ENCODE measurements at places on chromosomes 12 and 14.

- peak; percentile 6 for DNase-seq
Observed at GRCh38 chr12:26651566-26652188, 181.3 kb downstream of the ITPR2 start.

- DNase-seq = no peak
Observed at GRCh38 chr14:66137081-66137480, 349.1 kb upstream of the CCDC196 start.

GRCh38 chr14:71204231-71204630, 297.0 kb downstream of the PCNX1 start:
- no peak for DNase-seq

DNA sequence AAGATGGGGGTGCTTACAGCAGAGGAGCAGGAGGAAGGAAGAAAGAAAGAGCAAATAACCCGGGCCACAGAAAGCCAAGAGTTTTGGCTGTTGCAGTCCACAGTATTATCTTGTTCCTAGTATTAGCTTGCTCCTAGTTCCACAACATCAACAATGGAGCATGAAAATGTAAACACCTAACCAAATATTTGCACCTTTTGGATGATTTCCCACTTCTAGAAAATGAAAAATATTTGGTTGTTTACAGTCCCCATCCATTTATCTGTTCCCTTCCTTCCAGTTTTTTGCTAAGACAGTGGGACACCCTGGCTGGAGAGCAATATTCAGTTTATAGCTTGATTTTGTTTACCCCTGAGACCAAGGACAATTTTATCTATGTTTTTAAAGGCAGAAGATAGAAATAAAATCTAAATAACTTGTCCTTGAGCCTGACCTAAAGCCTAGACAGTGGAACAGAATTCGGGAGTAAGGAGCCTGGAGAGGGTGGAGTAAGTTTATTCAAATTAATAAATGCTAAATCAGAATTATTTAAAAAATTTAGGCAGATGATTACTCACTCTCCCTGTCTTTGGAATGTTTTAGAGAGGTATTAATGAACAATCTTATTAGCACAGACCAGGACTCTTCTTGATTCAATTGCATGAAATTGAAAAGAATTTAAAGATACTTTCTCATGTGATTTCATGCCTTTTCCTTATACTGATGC, 51.6 kb downstream of the RESF1 start:
- no peak for DNase-seq

DNA sequence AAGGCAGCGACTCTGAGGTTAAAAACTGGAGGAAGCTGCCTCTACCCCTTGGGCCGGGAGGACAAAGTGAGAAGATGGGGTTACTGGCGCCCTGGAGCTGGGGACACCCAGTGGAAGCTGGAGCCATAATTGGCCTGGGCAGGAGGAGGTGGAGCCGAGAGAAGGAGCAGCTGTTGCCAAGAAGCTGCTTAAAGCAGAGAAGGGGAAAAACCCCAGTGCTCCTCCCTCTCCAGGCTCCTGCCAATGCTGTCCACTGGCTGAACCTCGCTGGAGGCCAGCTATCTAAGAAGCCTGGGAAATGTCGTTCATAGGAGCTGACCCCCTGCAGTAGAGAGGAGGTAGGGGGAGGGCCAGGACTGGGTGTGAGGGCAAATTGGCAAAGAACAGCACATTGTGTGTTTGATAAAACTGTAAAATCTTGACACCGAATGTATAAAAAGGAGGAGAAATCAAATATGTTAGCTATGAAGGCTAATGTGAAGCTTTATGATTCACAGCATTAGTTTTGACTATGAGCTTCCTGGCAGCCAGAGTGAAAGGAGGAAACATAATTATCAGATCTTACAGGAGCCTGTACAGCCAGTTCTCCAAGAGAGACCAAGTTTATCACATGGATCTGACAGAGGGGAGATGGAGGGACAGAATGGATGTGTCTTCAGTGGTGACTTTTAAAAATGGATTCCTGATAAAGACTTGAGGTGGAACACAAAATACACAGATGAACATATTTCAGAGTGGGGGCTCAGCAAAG, 9.5 kb downstream of the HHIPL1 start:
- no peak for DNase-seq

- DNase-seq = no peak
Observed at GRCh38 chr14:56657604-56658003, 78.0 kb downstream of the TMEM260 start.

DNA sequence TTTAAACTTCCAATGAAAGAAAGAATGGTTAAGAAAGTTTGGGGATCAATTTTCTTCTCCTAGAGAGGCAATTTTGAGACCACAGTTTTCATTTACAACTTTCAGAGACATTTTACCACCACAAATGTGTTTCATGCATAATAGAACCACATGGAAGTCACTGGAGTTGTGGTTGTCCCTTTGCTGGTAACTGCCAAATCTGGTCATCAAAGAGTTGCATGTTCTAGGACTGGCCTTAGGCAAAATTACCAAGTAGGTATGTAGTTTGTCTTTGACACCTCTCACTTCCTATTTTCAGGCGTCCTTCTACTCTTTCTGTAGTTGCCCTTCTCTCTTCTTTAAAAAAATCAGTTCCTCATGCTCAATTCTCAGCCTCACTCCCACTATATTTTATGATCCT, 54.3 kb upstream of the TMX1 start:
- no peak for DNase-seq

- no peak for DNase-seq
Observed at GRCh38 chr14:105207460-105207901, 26.4 kb upstream of the NUDT14 start.

DNA sequence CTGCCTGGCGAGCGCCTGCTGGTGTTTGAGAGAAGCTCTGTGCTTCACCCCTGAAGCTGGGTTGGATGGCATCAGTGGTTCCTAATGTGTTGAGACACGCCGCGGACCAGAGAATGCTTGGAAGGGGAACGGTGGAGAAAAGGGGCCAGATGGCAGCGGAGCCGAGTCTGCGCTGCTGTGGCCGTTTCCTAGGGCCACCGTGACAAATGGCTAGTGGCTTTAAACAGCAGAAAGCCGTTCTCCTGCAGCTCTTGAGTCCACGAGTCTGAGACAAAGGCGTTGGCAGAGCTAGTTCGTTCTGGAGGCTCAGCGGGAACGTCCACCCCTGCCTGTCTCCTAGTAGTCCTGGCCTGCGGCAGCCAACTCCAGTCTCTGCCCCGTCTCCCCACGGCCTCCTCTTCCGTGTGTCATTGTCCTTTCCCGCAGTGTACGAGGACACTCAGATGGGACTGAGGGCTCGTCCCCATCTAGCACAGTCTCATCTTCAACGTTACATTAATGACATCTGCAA, 103.6 kb downstream of the ADGRD1 start:
- no peak for DNase-seq

GRCh38 chr14:76181546-76181945, 29.8 kb downstream of the GPATCH2L start:
- no peak for DNase-seq

GRCh38 chr14:99681832-99682148, 2.3 kb upstream of the CYP46A1 start:
- DNase-seq = no peak

- DNase-seq = peak; percentile 40
Observed at GRCh38 chr12:122031342-122032216, 9.9 kb downstream of the BCL7A start.

- no peak for DNase-seq
Observed at GRCh38 chr14:101082036-101082435, 178.5 kb upstream of the RTL1 start.

DNA sequence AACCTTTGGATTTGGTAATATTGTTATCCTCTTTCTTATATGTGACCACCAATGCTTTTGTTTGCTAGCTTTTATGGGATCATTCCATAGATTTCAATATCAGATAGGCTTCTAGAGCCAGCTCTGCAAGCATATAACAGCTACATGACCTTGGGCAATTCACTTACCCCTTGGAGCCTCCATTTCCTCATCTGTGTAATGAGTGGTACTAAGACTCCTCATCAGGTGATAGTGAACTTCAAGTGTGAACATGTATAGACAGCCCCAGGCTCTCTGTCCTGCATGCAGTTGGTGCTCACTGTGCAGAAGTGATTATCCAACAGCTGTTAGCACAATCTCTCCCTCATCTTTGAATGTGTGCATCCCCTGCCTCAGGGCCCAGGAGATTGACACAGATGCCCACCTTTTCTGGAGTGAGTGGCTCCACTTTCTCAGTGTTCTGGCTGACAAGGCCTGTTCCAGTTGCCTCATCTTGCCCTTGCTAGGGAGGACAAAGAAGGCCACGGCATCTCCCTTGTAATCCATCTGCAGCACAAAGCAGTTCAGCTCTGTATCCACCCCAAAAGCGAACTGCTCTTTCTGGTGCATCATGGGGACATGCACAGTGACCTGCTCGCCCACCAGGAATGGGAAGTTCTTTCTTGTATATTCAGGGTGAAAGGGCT, 9.2 kb downstream of the SERPINA9 start:
- no peak for DNase-seq

DNA sequence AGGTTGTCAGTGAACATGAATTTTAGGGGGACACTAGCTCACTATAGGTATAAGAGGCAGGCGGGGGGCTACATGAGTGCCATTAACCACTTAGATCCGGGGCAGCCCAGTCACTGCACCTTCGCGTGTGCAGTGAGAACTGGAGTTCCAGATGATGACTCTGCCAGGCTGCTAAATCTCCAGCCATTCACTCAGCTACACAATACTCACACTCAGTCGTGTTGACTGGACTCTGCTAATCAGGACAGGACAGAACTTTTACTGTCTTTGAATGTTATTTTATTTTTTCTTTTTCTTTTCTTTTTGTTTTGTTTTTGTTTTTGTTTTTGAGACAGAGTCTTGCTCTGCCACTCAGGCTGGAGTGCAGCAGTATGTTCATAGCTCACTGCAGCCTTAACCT, 465.6 kb downstream of the AACS start:
- DNase-seq = no peak

GRCh38 chr14:104800015-104800770, 708 bp upstream of the ZBTB42 start:
- peak; percentile 62 for DNase-seq

DNA sequence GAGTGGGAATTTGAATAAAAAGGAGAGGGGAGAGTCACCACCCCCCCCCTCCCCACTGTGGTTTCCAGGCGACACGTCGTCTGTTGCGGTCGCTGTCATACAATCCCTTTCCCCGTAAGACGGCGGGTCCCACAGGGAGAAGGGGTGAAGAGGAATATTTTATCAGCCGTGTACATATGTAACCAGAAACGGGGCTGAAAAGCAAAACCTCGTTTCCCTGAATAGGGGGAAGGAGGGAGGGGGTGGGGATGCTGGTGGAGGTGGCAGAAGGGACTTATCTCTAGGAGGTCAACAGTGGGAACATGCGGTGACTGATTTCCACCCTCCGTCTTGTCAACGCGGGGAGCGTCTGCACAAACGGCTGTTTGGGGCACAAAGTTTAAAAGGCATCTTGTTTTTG, 171.4 kb downstream of the RBM19 start:
- no peak for DNase-seq

DNA sequence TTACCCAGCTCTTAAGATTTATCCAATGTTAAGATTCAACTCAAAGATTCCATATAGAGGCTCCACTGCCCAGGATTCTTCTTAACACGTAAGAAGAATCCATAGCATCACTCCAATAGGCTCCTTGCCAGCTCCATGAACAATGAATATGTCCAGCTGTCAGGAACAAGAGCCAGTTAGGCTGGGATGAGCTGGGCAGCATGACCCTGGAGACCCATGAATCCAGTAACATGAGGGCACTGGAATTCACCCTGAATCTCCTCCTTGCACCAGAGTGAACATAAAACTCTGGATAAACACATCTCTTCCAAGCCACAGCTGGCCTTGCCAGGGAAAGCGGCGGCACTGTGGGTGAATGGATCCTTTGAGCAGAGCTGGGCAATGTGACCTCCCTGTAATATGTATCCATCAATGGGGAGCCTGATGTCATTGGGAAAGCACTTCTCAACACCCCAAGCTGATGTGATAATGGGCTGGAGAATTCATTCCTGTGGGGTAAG, 24.4 kb upstream of the TC2N start:
- no peak for DNase-seq

GRCh38 chr12:2739832-2740641, 54.7 kb upstream of the FKBP4 start:
- no peak for DNase-seq
